ENCODE measurements at places on chromosomes 16 and 17.

DNA sequence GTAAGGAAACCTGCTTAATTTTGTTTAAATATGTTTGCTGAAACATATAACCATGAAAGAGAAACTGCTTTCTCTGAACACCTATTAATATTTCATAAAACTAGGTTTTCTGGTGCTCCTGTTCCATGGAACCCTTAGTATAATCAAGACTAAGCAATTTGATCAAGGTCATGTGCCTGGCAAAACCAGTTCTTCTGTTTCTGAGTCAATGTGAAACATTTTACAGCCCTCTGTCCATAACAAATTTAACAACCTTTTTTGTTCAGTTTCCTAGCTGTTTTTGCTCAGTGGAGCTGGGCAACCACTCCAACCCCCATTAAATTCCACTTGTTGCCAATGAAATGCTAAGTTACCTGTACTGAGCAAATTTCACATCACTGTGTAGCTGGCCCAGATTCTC, 344.0 kb downstream of the CA10 start:
- no peak for DNase-seq

DNA sequence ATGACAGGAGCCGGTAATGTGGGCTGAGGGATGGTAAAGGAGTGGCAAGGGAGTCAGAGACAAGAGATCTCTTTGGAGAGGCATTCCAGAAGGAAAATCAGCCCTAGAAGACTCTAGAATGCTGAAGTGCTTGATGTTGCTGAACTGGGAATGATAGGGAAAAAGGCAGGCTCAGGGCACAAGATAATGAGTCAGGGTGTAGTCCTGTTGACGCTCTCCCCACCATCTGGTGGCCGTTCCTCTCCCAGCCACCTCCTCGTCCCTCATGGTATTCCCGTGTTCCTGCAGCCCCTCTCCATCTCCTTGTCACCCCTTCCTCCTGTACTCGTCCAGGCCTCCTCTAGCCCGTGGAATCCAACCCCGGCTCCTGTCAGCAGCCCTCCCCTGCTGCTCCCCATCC, 11.1 kb upstream of the ALDOA start:
- DNase-seq = no peak

GRCh38 chr17:63039342-63039741, 73.3 kb downstream of the TANC2 start:
- no peak for DNase-seq

DNA sequence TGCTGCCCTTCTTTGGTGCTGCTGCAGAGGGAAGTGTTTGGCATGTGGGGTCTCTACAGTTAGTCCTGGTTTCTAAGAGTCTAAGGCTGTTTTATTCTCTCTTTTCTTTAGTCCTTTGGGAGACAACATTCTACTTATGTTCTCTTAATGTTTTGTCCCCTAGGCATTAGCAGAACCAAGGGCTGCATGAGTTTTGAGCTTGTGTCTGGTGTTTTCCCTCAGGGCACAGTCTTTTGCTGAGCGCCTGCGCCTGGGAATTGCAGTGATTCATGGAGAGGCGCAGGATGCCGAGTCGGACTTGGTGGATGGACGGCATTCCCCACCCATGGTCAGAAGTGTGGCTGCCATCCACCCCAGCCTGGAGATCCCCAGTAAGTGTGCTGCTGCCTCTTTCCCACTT, 41.1 kb upstream of the SLC5A10 start:
- DNase-seq = no peak

GRCh38 chr16:66289986-66290385, 76.5 kb upstream of the CDH5 start:
- no peak for DNase-seq

DNA sequence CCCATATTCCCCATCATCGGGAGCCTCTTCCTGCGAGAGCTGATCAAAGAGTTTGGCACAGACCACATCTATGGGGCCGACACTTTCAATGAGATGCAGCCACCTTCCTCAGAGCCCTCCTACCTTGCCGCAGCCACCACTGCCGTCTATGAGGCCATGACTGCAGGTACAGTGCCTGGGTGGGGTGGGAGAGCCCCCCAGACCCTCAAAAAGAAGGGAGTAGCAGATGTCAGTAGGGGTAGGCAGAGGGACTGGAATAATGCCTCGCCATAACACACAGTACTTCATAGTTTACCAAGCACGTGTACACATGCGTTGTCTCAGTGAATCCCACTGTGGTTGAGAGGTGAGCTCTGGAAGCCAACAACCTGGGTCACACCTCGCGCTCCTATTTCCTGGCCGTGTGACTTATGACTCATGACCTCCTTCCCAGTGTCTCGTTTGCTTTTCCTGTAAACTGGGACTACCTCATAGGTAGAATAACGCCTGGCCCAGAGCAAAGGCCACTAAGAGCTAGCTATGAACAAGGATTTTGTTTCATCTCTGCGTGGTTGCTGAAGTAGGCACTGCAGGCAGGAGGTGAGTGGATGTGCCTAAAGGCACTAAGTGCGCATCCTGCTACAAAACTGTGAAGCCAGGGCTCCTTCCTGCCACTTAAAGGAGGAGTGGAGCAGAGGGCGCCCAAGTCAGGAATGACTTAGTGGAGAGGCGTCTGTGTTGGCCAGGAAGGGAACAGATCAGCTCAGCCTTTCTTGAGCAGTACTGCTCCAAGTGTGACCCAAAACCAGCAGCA, 5.2 kb downstream of the NAGLU start:
- DNase-seq = peak; percentile 27

DNA sequence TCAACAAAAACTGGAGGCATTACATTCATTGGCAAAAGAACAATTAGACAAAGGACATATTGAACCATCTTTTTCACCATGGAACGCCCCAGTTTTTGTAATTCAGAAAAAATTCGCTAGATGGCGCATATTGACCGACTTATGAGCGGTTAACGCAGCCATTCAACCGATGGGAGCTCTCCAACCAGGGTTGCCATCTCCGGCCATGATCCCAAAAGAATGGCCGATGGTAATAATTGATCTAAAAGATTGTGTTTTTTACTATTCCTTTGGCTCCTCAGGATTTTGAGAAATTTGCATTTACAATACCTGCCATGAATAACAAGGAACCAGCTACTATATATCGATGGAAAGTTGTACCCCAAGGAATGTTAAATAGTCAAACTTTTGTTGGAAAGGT, 21.4 kb downstream of the ALOX15B start:
- DNase-seq = peak; percentile 12

GRCh38 chr16:89600956-89601355, 12.5 kb upstream of the DPEP1 start:
- no peak for DNase-seq

DNA sequence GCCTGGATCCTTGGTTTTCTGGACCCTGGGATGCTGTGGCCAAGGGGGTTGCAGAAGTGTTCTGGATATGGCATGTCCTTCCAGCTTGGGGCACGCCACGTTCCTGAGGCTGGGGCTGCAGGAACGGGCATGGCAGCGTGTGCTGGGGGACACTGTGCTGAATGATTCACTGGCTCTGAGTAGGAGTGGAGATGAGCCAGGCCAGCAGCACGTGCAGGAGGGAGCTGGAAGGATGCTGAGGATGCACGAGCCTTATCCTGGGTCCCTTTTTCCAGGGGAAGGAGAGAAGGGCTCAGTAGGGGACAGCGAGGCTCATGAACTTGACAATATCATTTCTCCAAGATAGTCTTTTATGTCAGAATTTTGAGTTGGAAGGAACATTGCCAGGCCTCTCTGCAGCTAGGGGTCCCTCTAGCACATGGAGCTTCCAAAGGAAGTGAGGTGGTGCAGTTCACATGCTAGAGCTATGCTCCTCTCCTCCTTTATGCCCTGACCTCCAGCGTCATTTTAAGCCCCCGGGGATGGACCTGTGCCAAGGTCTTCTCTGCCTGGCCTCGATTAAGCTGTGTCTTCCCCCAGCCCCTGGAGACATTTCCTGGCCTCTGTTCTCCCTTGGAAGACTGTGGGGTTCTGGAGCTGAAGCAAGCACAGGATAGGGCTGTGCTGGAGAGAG, 125.9 kb downstream of the OR1D5 start:
- DNase-seq = no peak

DNA sequence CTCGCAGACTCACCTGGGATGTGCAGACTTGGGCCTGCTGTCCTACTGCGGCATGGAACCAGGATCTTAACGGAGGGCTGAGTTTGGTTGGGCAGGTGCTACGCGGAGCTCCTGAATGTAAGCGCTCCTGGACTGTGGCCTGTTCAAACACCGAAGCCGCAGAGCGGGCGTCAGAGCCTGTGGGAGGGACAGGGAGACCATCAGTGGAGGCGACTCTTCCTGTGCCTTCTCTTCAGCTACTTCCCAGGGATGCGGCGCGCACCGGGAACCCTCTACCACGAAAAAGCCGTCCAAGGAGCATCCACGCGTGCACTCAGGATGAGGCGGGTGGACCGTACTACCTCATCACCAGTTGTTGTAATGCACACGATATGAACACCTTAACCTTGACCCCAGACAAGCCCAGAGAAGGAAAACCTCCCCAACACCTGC, 2.0 kb downstream of the USP36 start:
- no peak for DNase-seq

- no peak for DNase-seq
Observed at GRCh38 chr16:16850274-16850673, 471.3 kb downstream of the NPIPA7 start.
